ENCODE measurements at places on chromosomes 2 and 18.

DNA sequence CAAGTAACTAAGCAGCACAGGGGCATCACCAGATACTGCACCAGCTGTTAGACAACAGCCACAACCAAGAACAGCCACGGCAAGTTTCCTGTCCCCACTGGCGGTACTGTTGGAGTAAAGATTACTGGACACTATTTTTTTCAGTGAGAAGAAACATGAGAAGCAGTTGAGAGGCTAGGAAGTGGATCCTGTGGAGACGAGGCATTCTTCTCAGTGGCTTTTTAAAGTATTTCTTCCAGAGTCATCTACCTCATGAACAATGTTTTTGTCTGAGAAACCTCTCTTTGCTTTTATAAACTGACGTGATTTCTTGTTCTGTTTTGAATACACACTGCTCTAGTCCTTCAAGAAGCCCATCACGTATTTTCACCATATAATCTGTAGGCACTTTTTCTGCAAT lies 18.8 kb downstream of the TM4SF20 start:
- no peak for DNase-seq

- DNase-seq, result no peak
Measured at GRCh38 chr2:217293046-217293445, 433.2 kb upstream of the TNP1 start.

GRCh38 chr2:199977984-199978415 lies 22.6 kb downstream of the MAIP1 start:
- no peak for DNase-seq

DNA sequence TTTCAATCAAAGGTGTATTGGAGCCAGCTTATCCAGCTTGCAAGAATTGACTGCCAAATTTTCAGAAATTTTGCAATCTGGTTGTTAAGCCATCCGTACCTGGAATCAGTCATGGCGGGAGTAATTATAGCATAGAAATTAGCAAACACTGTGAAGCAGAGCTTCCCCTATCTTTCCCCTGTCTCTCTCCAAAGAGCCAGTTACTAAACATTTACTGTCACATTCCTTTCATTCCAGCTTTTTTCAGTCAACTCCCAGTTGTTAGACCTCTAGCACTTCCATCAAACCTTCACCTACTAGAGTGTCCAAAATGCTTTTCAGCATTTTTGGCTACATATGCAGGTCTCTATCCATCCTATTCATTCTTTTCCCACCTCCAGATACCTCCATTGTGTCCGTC lies 137.4 kb downstream of the MC4R start:
- DNase-seq, result no peak

GRCh38 chr2:207248702-207249377 lies 83.1 kb upstream of the KLF7 start:
- DNase-seq, result no peak

DNA sequence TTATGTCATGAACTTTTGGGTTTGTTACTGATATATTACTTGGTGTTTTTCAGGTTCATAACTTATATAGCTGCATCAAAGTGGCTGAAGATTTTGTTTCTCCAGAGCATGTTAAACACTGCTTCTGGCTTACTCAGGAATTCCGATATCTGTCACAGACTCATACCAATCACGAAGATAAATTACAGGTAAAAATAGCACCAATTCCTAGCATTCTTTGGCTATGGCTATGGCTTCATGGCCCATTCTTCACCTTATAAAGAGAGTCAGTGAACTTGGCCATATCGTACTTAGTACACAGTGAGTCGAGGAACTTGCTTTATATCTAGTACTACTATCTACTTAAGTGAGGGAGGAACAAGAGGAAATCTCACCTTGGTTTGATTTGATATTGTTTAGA lies 49.9 kb downstream of the KDM3A start:
- no peak for DNase-seq

Measured in activated CD4-positive, alpha-beta T cell treated with anti-CD3 and anti-CD28 coated beads for 24 hours (primary cell).